ENCODE measurements at places on chromosomes 4 and X.

DNA sequence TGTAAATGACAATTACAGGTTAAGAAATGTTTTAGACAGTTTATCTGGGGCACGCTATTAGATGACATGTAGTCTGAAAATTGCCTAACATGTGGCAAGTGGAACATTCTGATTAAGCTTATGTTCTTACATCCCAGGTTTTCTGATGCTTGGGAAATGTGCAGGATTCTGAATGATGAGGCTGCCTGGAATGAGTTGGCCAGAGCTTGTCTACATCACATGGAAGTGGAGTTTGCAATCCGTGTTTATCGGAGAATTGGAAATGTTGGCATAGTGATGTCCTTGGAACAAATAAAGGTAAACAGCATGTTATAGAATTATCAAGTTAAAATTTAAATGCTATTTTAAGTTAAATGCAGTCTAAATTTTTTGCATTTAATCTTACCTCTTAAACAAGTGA, 49.3 kb downstream of the WDR19 start:
- no peak for DNase-seq

DNA sequence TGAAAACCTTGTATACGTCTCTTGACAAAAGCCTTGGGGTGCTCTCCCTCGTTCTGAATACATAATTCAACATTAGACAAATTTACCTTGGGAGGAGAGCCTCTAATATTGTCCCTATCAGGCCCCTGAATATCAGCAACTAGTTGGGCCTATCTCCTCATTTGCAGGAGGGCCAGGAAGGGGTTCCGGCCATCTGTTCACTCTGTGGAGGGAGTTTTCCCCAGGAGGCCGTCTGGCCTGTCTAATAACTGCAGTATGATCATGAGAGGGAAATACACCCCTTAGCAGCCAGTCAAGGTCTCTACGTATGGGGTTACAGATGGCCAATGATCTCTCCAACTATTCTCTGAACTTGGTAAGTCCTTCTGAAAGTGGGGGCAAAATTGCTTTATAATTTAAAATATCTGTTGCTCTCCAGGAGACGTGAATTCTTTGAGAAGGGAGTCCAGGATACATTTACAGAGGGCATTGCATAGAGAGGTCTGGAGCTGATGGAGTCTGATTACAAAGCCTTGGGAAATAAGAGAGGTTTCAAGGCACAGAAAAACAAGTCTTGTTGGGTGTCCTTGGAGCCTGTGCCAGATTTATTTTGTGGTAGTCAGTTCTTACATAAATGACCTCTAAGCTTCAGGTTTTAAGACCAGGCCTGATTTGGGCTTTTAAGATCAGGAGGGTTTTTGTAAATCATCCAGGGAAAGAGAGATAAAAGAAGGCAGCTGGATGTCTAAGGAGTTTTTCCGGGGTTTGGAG, 48.2 kb upstream of the UXT start:
- no peak for DNase-seq

- no peak for DNase-seq
These were observed 75.5 kb upstream of the ADRA2C start for GRCh38 chr4:3690551-3691152.

DNA sequence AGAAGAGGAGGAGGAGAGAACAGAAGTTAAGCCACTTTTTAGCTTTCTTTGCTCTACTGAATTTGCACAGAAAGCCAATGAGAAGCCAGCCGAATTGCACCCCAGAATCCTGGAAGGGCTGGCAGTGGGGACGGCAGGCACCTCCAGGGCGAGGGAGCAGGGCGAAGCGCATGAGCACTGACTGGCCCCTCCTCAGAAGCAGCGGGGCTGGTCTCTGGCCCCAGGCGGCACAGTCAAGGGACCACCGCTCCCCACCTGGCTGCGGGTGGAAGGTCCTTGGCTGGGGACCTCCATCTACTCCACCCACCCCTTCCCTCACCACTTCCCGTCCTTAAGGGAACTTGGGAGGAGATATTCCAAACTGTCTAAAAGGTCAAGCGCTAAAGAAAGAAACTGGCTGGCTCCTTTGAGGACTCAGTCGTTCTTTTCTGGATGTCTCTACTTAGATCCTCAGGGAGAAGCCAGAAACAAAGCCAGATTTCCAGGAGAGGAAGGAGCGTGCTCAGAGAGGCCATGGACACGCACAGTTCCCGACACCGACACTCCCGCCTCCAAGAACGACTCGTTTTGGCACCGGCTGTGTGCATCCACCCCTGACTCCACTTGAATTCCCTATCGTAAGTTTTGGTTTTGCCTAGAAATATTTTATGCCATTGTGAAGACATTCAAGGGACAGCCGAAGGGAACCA, 59.5 kb upstream of the CRMP1 start:
- DNase-seq: no peak

GRCh38 chr4:186695392-186695791, 28.3 kb downstream of the FAT1 start:
- DNase-seq: no peak

DNA sequence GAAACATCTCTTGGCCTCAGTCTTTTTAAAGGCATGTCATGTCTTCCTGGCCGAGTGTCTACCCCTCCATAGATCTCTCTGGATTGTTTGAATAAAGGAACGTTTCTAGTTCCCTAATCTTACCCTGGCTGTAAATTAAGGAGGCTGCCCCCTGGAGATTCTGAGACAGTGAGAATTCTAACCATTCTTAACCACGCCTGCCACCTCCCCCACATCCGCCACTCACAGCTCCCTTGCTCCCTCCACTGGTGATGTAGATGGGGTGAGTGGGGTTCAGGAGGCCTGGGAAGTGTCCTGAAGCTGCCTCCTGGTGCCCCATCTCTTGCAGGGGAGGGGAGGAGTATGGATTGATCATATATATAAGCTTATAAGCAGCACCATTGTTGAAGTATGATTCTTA, 48.0 kb upstream of the TRIM2 start:
- DNase-seq: no peak

DNA sequence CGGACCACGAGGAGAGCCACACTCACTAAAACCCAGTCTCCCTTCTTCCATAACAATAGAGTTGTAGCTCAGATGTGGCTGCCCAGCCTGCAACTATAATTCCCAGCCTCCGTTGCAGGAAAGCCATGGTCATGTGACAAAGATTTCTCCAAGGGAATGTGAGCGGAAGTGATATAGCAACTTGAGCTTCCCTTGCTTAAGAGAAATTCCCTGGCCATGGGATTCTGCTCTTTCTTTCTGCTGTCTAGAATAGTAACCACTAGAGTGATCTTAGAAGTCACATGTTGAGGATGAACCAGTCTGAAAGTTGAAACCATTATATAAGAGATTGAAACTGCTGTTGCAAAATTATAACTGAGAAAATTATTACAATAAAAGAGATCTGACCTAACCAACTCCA, 86.4 kb upstream of the MED14 start:
- no peak for DNase-seq

DNA sequence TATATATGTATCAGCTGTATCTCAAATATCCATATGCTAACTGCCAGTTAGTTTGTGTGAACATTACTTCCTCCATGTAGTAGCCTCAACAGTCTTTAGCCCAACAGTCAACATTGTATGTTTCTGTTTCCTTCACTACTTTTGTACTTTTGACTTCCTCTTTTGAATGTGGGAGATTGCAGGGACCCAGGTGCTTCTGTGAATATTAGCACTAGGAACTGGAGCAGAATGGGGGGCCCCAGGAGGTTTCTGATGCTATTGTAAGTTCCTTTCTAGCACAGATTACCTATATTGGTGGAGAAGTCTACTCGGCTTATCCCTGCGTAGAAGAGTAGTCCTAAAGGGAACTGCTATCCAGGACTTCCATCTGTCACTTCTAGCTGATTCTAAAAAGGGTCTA, 2.3 kb downstream of the PLAC8 start:
- DNase-seq: no peak

DNA sequence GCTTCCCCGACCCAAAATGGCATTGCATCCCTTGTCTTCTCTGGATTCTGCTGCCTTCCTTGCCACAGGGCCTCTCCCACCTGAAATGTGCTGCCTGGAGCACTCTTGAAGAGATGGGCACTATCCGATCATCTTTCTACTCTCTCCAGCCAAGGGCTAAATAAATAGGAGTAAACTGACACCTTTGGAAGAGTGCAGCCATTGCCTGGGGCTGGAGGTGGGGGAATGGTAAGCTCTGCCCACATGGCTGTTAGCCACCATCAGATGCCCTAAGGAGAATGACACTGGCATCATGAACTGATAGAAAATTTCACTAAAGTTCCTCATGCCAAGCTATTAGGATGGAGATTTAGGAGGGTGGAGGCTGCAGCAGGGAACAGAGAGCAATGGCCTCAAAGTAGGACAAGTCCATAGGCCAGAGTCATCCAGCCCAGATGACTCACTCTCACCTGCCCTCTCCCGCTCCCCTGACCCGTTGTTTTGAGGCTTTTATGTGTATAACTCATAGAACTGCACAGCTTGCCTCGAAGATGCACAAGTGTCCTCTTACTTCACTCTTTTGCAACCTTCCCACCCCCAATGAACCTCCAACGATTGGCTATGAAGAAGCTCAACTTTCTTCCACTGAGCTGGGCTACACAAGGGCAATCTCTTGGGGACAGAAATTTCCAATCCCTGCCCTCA, 822 bp upstream of the PFKFB1 start:
- DNase-seq: no peak

DNA sequence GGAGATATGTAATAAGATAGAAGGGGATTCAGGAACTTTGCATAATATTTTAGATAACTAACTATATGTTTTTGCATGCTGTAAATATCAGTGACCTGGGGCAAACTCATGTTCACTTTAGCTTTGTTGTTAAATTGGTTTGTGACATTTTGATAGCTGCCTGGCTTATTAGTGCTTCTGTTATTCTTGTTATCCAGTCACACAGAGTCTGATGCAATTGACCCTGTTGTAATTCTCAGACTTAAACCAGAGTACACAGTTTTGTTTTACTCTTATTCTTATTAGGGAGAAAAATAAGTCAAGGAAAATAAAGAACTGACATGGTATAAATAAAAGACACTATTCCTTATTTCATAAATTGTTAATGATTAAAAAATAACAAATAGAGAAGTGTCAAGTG, 516.7 kb upstream of the SLIT2 start:
- no peak for DNase-seq

DNA sequence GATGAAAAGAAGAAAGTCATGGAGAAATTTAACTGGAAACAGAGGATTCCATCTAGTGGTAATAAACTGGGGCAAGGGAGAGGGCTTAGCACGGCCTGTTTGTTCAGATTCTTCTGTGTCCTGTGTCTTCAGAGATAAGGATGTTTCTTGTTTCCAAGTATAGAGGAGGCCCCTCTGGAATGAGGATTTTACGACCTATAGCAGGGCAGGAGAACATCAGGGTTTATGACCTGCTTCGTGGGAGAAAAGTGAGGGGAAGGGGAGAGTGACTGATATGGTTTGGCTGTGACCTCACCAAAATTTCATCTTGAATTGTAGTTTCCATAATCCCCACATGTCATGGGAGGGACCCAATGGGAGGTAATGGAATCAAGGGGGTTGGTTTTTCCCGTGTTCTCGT, 93.0 kb upstream of the LDB2 start:
- DNase-seq: no peak

Data from amniotic stem cell (primary cell).